ENCODE measurements at places on chromosomes 4 and X. TPM values are rescaled to one million over a fixed set of nuclear protein-coding genes. Genes with fewer than 3 reads are reported as not detected.
A peak's percentile ranks its signal among the peaks of the same experiment; 100 is the strongest.

Gene NDNF
- not detected for polyA plus RNA-seq

Gene PNMA6F
- polyA plus RNA-seq: not detected

Gene MRFAP1L1
- 159 TPM for polyA plus RNA-seq

Gene UGT2B11
- polyA plus RNA-seq: not detected

Gene TRIM61
- not detected for polyA plus RNA-seq

Gene GYPE
- 1.7 TPM for polyA plus RNA-seq

Gene BEX2
- 37.5 TPM for polyA plus RNA-seq

Gene DRP2
- polyA plus RNA-seq: 0.20 TPM

GRCh38 chr4:77629885-77630284 is 24.3 kb downstream of the CXCL13 start:
- DNase-seq: no peak

DNA sequence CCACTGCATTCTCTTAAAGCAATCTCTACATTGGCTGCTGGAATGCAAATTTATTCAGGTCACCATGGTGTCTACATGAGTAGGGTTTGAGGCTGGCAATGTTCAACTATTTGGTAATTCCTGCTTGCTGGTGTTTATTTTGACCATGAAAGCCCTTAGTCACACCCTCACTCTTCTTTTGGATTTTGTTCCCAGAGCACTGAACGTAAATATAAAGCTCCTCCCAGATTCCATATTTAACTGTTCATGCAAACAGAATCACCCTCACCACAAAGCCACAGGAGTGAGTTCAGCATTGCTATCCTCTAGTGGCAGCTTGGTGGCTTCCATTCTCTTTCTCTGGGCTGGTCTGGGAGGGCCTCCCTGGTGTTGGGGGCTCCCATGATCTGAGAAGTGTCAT is 82.8 kb downstream of the LNX1 start:
- no peak for DNase-seq

GRCh38 chrX:25034889-25035288 is 19.1 kb upstream of the ARX start:
- no peak for DNase-seq

DNA sequence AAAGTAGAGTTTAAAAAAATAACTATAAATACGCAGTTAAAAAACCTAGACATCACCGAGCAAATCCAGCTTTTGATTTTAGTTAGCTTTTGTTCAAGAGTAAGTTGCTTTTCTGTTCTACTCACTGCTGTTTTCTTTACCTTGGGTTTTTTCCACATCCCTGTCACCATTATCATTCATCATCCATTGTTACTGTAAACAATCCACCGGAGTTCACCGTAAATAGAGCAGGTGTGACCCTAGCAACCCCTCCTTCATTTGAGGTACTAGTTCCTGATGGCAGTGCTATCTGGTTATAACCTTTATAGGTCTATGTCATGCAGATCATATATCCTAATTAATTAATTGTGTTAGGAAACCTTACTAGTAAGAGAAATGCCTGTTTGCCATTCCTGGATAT is 43.0 kb upstream of the TEX13D start:
- DNase-seq: no peak

GRCh38 chr4:133588306-133588705 is 439.2 kb downstream of the PCDH10 start:
- DNase-seq: no peak

GRCh38 chr4:73653695-73654106 is 33.5 kb upstream of the RASSF6 start:
- DNase-seq: peak; percentile 1
